Activated CD4-positive, alpha-beta T cell treated with anti-CD3 and anti-CD28 coated beads, Interleukin-2, Interleukin-4, amounts not matched to agents 100 ng/mL and 50 ng/mL, durations not matched to agents 16 hours and 8 hours (primary cell): ENCODE measurements at places on chromosomes 12 and 14.

DNA sequence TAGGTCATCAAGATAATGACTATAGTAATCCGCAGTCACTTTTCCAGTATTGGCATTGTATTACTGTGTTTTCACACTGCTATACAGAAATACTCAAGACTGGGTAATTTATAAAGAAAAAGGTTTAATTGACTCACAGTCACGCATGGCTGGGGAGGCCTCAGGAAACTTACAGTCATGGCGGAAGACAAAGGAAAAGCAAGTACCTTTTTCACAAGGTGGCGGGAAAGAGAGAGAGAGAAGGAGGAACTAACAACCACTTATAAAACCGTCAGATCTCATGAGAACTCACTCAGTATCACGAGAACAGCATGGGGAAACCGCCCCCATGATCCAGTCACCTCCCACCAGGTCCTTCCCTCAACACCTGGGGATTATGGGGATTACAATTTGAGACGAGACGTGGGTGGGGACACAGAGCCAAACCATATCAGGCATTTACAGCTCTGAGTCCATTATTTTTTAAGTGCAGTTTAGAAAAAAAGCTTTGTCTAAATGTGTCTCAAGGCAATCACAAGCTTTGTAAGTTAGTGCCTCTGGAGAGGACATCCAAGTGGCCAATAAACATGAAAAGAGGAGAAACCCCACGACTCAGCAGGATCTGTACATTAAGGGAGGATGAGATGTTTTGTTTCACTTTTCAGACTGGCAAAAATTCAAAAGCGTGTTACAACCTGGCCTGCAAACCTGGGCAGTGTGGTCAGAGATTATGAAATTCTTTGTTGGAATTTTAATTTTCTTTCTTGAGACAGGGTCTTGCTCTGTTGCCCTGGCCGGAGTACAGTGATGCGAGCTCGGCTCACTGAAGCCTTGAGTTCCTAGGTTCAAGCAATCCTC, 82.0 kb downstream of the DNAH10 start:
- no peak for DNase-seq

DNA sequence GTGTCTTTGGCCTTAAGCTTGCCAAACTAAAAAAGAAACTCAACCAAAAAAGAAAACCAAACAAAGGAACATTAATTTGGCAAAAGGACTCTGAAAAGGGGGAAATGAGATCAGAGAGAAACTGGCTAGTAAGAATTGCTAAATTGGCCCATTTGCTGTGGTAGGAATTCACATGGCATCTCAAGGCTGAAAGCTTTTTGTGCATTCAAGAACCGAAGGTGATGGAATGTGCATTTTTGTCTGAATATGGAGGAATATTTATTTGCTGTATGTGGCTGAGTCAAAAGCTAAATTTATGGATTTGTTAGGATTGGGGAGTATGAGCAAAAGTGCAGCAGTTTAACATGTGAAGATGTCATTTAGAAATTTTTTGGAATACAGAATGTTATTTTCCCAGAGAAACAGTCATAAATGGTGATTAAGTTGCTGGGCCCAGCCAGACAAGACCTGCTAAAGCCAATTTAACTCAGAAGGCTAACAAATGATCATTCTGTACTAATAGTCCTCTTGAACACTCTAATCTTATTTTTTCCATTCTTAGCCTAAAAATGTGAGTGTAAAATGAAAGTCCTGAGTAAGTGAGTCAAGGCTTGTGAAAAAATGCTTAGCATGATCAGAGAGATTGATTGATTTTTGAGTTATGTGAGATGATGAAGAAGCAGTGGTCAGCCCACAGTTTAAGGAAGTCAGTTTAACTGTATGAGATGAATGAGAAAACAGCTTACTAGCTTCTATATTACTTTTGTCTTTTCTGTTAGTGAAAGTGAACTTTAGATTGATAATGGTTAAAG, 94.1 kb downstream of the ANO6 start:
- no peak for DNase-seq

GRCh38 chr12:10033783-10034545, 3.5 kb downstream of the CLEC9A start:
- no peak for DNase-seq

GRCh38 chr14:42965512-42965911, 1358.8 kb downstream of the LRFN5 start:
- DNase-seq = no peak

DNA sequence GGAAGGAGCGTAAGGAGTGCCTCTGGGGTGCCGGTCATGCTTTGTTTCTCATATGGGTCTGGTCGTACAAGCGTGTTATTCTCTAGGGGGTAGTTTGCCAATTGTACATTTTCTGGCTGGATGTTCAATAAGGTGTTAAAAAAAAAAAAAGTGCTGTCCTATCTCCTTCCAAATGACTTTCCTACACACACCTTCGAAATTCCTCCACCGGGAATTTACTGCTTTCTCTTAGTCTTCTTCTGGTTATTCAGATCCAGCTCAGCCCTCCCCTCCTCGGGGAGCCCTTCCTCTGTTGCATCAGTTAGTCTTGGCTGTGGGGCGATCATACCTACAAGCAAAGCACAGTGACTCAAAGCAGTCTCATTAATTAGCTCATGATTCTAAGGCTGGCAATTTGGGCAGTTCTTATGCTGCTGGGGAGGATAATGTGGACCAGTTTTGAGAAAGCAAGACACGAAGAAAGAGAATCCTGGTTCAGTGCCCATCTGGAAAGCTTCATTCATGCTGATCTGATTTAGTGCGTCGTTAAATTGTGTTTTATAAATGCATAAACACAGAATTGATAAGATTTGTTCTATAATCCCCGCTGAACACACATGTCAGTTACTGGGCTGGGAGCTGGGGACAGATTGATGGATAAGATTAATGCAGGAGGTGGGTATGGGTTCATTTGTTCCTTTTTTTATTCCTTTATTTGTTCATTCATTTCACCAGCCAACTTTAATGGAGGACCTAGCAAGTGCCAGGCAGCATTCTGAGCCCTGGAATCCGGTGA, 9.2 kb upstream of the CLMN start:
- no peak for DNase-seq

DNA sequence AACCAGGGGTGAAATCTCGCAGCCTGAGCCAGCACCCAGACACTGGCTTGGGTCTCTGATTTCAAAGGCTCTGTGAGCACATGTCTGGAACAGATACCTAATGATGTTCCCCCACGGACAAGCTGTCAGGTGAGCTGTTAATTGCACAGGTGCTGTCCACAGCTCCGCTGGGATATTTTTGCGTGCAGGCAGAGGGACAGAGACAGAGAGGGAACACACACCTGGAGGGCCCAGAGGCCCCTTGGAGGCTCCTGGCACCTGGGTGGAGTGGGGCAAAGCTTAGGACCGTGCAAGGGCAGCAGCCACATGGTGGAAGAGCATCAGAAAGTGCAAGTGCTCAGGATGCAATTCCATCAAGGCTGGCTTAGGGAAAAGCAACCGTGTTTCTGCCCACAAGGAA, 57.3 kb downstream of the ARL6IP4 start:
- DNase-seq = no peak

DNA sequence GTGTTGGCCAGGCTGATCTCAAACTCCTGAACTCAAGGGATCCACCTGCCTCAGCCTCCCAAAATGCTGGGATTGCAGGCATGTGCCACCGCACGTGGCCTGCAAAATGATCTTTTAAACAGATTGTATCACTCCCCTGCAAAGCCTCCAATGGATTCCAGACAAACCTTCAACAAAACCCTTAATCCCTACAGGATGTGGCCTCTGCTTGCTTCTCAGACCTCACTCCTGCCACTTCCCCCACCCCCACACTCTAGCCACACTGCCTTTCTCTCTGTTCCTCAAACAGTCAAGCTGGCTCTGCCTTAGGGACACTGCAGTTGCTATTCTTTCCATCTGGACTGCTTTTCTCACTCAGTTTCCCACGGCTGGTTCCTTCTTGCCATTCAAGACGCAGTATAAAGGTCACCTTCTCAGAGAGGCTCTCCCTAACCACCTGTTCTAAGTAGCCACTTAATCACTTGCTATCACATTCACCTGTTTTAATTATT, 47.3 kb upstream of the TMED10 start:
- no peak for DNase-seq

DNA sequence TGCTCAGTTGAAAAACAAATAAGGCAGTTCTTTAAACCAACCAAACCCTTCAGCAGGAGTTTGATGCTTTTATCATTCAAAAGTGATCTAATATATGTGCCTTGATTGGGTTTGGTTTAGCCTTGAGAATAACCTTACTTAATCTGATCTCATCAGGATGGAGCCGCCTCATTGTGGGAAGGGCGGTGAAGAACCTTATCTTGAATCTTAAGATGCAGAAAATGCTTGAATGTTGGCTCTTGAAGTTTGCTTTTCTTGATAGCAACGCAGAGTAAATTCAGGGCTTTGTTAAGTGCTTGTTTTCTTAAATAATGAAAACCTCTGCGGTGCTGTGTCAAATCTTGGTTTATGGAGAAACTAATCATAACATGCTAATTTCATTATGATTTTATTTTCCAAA, 138.2 kb downstream of the MON2 start:
- DNase-seq = peak; percentile 30
